Fibroblast of upper back skin (primary cell): ENCODE measurements at places on chromosomes 2 and 18.

DNA sequence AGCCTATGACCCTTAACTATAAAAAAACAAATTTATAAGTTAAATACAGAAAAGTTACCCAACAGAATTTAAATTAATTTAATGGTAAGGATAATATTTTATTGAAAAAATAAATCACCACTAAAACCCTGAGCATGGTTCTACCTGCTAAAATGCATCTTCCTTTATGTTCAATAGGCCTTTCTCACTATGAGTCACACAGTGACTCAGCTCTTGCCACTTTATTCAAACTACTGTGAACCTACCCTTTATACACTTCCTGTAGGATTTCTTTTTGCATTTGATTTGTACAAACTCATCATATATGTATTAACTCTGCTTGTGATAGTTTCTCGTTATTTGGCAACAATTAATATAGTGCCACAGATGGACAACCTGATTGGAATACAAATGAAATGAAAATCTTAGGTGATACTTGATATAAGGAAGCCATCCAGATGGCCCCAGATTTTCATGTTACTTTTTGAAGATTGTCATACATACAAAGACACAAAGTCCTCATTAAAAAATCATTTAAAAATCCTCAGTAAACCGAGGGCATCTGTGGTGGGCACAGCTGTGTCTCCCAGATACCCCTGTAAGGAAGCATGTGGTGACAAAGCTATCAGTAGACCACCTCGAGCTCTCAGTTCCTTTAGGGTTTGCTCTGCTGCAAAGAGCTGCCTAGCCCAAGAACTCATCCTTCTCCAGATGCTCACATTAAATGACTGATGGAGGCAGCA, 55.2 kb upstream of the COBLL1 start:
- DNase-seq: peak; percentile 68

GRCh38 chr2:191114403-191114886, 36.3 kb downstream of the STAT4 start:
- DNase-seq: peak; percentile 26

- DNase-seq: peak; percentile 91
These were observed 92.7 kb upstream of the PARD3B start for GRCh38 chr2:204452464-204453023.

GRCh38 chr18:48053881-48054816, 123.7 kb upstream of the SMAD2 start:
- no peak for DNase-seq

DNA sequence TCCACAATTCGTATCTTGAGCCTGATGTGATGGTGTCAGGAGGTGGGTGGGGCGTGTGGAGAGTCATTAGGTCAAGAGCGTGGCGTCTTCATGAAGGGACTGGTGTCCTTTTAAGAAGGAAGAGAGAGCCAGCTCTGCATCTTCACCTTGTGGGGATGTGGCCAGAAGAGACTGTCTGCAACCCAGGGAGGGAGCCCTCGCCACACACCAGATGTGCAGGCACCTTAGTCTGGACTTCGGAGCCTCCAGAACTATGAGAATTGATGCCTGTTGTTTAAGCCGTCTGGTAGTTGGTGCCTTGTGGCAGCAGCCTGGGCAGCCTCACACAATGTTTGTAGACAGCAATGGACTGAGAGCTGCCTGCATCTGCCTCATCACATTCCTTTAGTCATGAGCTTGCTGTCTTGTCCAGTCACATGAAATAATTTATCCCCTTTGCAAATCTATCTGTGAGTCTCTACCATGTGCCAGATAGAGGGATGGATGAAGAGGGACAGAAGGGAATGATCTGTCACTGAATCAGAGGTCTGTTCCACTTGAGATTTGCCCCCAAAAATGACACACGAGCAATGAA, 61.0 kb downstream of the MYT1L start:
- DNase-seq: no peak

GRCh38 chr18:27585602-27586173, 400.6 kb upstream of the CHST9 start:
- DNase-seq: no peak

DNA sequence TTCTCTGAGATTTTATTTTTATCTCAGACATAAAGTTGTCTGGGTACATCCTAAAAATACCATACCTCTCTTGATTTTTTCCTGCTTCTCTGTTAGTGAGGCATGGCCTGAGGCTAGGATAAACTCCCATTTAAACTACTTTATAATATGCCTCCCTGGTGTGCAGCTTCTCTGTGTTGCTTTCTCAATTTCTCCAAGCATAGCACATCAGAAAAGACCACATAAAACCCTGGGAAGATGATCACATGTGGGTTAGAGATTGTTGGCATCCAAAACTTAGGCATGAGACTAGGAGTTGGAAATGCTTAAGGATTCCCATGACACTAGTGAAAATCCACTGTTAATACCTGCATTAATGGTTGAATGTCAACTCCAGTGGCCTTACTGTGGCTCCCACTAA, 254.6 kb downstream of the RND3 start:
- no peak for DNase-seq

DNA sequence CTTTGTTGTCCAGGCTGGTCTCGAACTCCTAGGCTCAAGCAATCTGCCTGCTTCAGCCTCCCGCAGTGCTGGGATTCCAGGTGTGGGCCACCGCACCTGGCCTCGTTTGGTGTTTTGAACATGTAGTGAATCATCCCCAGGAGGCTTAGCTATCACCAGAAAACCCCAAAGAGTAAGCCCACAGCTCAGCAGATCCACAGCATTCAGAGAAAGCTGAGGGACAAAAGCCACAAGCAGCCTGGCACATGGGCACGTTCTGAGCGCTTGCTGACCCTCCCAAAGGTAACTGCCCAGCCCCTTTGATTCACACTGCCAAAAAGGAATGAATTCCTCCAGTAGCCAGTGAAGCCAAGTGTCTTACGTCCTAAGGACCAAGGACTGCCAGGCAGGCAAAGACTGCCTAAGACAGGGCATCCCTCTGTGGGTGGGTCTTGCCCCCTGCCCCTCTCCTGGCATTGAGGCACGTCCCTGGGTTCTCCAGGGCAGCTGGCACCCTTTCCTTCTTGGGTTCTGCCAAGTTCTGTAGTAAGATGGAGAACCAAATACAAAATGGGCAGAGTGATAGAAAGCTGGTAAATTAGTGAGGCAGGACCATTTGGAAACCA, 31.7 kb downstream of the MBP start:
- no peak for DNase-seq

DNA sequence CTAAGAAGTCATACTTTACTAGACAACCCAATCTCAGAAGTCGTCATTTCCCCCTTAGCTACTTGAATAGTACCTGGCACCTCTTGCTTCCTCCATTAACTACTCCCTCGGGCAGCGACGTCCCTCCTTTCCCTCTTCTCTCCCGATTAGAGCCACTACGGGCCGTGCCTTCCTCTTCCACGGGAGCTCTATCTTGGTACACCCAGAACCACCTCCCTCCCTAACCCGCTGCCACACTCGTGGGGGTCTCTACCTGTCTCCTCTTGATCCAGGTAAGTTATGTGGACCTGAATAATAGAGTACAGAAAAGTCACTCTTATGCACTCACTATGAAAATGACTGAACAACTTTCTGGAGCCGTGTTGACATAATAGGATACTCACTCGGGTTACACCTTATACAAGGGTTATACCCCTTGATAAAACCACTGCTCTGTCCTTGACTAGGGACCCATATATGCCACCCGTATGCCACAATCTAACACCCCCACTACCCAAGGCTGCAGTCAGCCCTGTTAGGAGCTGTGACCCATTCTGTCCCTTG, 595 bp upstream of the HDHD2 start:
- DNase-seq: no peak

DNA sequence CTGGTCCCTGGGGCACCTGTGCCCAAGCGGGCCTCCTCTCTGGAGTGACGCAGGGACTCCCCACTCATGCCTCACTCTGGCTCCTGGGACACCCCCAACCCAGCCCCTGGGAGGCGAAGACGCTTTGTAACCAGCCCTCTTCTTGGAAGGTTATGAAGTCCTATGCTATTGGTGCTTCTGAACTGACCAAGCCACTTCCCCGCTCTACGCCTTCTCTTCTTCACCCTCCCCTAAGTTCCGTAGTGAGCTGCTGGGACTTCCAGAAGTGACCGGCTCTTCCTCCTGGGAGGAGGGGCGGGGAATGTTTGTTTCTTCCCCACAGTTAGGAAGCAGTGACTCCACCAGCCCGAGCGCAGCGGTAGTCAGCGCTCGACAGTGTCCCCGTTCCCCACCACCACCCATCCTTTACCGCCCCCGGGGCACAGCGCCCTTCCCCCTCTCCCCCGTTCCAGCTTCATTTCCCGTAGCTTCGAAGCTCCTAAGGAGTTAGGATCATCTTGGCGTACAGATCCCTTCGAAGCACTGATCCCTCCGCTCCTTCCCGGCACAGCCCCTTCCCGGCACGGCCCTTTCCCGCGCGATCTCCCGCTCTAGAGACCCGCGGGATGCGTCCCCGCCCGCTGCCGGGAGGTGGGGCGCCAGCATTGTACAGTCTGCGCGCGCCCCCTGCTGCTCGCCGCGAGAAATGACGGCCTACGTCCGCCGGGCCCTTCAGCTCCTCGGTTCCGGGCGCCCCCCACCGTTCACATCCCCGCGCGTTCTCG, 25.3 kb upstream of the NOTO start:
- peak; percentile 83 for DNase-seq

DNA sequence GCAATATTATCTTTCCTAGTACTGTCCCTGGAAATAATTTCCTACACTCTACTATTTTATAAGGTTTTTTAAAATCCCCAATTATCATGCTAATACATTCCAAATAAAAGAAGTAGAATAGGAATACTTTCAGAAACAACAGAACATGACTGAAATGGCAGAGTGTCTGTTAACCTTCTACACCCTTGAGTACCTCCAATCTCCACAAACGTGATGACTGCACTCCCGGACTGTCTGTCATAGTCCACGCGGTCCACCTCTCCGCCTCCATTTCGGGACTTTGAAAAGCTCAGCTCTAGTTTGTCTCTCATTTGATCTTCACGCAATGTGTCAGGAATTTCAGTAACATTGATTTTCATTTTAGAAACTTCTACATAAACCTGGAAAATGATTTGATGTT, 13.6 kb upstream of the RBM43 start:
- DNase-seq: no peak

DNA sequence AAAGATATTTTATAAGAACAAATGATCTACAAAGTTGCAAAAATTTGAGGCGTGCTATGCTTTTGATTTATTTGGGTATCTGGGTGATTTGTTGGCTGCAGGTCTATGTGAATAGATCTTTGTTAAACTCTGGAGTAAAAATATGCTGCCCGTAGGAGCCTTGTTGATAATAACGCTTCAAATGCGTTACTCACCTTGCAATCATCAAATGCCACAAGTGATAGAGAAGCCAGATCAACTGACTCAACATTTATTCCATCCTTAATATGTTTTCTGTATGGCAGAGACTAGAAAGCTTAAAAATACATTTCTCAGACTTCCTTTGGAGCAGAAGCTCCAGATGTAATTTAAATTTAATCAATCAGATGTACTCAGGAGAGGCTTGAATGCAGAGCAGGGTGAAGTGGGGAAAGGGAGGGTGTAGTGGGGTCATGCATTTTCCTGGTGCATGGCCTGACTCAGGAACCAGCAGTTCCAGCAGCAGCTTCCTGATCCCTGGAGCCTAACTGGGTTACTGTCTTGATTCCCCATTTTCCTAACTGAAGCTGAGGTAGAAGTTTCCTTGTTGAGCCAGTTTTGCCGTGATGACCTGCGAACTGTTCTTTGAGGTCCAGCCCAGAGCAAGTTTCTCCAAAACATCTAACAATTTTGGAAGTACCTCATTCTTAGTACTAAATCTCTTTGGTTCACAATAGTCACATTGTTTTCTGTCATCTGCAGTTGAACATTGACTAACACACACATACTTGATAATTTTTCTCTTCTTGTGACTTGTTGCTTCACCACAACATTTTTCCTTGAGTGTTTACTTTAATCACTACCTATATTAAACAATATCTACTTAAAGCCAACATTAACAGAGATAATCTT, 284.7 kb upstream of the CWC22 start:
- peak; percentile 47 for DNase-seq

GRCh38 chr2:64062840-64063239, 43.6 kb upstream of the VPS54 start:
- peak; percentile 54 for DNase-seq

DNA sequence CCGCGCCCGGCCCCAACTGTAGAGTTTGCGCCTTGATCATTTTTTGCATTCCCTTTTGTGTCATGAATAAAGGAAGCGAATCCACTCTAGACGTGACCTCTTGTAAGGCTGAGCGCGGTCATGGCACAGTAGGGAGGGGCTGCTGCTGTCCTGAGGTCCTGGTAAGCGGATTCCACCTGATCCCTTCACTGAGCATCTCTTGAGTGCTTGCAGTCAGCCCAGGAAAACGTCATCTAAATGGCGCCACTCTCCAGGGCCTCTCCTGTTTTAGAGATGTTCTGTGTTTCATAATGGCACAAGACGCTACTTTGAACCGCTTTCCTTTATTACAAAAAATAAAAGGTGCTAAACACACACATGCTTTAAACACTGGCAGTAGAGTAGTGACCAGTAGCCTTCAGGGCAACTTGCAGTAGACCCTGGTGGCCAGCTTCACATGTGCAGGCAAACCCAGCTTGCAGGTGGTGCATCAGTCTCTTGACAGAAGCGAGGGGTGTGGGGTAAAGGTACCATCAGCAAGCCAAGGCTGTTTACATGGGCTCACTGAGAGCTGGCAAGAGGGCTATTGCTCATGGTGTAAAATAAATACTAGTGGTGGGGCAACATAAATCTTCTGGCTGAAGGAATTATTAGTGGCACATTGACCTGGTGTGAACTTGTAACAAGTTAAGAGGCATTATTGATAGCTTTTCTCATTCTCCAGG, 43.0 kb upstream of the ACKR3 start:
- DNase-seq: no peak

- DNase-seq: no peak
These were observed 77.1 kb upstream of the B3GNT7 start for GRCh38 chr2:231318436-231318835.

- DNase-seq: no peak
These were observed 22.0 kb downstream of the KANSL3 start for GRCh38 chr2:96616128-96616527.

DNA sequence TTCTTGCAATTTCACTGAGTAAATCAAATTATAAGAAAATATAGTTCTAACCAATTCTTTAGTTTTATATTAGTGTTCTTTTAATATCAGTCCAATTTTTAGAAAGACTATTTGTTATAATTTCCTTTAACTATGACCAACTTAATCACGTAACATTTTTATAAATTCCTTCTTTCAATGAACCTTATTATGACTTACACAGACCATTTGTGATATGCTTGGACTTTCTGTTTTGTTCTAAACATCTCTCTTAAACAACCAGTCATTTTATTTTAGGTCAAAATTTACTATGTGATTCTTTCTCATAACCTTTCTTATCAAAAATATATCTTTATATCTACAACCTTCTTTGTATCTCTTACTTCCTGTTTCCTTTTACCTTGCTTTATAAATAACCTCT, 39.5 kb upstream of the DYNAP start:
- no peak for DNase-seq

- no peak for DNase-seq
These were observed 92.5 kb upstream of the NCK2 start for GRCh38 chr2:105652014-105652796.

GRCh38 chr18:76988031-76988826, 144.4 kb downstream of the MBP start:
- DNase-seq: no peak

GRCh38 chr18:70535041-70535440, 246.2 kb downstream of the SOCS6 start:
- DNase-seq: no peak

GRCh38 chr2:71678874-71679273, 225.5 kb downstream of the DYSF start:
- no peak for DNase-seq

GRCh38 chr2:238171575-238172187, 12.9 kb downstream of the ERFE start:
- no peak for DNase-seq

- peak; percentile 71 for DNase-seq
These were observed 41.4 kb downstream of the RFX8 start for GRCh38 chr2:101433465-101433864.
